ENCODE measurements at places on chromosomes 1 and 21.

GRCh38 chr1:3456964-3457909, 2.8 kb downstream of the ARHGEF16 start:
- DNase-seq = no peak

- DNase-seq = no peak
These were observed 386.2 kb upstream of the ADGRL2 start for GRCh38 chr1:81414488-81415015.

GRCh38 chr1:30286241-30286987, 437.0 kb downstream of the MATN1 start:
- DNase-seq = no peak

DNA sequence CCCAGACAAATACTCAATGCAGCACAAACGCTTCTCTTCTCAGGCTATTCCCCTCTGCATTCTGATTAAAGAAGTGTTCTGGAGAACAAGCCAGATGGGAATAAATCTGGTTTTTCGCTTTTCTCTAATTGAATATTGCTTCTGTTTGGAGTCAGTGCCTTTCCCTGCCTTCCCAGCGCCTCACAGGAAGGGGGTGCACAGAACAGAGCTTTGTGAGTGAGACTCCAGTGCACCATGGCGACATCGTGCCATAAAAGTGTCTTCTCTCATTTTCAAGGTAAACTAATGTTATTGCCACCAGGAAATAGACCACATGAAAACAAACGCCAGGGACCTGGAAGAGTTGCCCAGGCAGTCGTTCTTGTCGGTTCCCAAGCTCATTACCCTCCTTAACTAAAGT, 43.6 kb upstream of the SLC45A1 start:
- no peak for DNase-seq

DNA sequence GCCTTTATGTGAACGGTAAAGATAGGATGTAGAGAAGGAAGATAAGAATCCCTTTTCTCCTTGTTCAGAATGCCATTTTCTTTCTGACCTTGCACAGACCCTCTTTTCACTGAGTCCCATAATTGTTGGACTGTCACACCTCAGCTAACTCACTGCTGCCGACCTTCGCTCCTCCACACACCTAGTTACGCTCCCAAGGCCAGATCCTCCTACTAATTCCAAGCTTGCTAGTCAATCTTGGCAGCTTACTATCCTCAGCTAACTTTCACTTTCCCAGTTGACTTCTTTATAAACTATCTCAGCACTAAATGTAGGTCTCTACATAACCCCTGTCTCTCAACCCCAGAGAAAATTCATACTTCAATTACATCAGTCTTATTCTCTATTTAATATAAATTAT, 471.8 kb upstream of the PRMT6 start:
- DNase-seq = no peak

- DNase-seq = peak; percentile 3
These were observed 43.7 kb upstream of the RNF11 start for GRCh38 chr1:51192213-51192843.

- no peak for DNase-seq
These were observed 361.5 kb downstream of the PTPRU start for GRCh38 chr1:29597861-29598260.

GRCh38 chr1:247542811-247543210, 6.1 kb upstream of the GCSAML start:
- DNase-seq = no peak

GRCh38 chr1:43539726-43540434, 9.2 kb downstream of the PTPRF start:
- DNase-seq = no peak

GRCh38 chr1:98821379-98821778, 159.9 kb downstream of the SNX7 start:
- DNase-seq = no peak

DNA sequence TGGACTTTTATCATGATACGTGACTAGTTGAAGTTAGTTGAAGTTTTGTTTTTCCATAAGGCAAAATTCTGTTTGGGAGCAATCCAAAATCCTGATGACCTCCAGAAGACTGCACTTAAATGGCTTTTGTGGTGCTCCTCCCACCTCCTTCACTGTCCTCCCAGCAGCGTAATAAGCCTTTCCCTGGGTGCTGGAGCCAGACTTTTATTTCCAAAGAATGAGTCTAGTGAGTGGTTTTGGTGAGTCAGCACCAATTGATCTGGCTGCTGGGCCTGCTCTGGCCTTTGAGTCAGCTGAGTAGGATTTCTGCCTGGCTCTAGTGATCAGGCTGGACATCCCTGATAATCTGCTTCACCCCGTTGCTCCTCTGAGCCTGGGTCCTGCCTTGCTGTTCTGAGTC, 21.7 kb upstream of the KCND3 start:
- no peak for DNase-seq

DNA sequence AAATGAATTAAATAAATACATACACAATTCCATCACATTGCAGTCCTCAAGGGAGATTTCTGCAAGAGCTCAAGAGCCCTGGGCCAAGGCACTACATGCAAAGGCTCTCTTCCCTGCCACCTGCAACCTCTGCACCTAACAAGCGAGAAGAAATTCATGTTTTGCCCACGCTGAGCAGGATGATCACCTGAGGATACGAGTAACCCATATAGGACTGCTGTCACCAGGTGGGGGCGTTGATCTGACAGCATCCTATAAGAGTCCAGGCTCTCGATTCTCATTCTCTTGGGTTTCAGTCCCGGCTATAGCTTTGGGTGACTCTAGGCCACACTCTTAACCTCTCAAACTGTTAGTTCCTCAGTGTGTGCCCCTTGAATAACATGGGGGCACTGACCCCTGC, 18.7 kb upstream of the SPOCD1 start:
- DNase-seq = no peak

GRCh38 chr1:45945426-45945825, 142.0 kb downstream of the MAST2 start:
- no peak for DNase-seq

- DNase-seq = no peak
These were observed 69.5 kb upstream of the DESI2 start for GRCh38 chr1:244583358-244583982.

DNA sequence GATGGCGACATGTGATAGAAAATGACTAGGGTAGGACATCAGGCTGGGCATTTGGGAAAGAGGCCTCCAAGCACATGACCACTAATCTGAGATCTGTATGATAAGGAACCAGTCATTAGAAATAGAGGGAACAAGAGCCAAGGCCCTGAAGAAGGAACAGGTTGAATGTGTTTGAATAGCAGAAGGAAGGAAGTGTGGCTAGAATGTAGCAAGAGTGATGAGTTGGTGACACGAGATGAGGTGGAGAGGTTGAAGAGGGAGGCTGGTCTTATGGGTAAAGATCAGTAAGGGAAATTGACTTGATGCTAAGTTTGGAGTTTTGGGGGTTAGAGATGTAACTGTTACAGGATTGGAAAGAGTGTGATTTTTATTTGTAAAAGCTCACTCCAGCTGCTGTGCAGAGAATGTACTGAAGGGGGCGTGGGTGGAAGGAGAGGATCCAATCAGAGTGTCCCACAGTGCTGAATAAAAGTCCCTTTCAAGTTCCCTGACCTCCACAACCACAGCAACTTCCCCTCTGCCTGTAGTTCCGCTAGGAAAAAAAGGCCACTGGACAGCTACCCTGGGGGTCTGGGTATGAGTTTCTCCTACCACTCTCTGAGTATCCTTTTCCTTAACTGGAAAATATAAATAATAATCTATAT, 295.0 kb downstream of the OMA1 start:
- DNase-seq = no peak

- no peak for DNase-seq
These were observed 30.3 kb upstream of the TRABD2B start for GRCh38 chr1:48027533-48027835.

- no peak for DNase-seq
These were observed 95.8 kb downstream of the ARHGEF10L start for GRCh38 chr1:17635276-17635675.

DNA sequence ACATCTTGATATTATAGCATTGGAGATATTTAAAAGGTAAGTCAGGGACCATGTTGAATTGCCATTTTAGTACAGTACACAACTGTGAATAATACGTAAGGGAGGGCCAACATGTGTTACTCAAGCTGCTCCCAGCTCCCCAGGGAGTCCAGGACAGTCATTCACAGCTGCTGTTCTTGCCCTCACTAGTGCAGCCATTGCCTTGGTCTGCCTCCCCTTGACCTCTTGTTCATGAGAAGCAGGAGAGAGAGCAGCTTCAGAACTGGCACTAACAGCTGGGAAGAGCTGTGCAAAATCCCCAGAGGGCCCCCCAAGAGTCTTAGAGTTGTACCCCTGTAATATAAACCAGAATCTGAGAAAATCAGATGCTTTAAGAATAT, 16.4 kb downstream of the TCEANC2 start:
- no peak for DNase-seq

DNA sequence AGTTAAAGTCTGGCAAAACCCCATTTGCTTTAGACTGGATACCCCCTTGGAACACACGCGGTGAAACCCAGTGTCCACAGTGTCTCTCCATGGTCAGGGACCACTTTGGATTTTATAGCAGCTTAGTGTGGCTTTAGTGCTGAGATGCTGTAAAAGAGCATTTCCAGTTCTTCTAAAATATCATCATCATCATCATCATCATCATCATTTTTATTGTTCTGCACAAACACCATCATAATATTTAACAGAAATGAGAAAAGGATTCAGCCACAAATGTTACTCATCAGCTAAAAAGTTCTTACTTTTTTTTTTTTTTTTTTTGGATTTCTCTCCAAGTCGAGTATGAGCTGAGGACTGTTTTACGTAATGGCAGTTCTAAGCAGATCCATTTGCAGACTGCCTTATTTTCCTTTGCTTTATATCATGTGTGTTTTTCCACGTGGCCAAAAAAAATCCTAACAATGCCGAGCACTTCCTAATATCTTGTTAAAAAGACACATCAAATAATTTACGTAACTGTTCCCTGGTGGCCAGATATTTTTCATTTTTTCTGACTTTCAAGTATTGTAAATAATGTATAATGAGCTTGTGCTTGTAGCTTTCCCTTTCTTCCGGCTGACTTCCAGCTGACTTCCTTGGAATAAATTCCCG, 62.8 kb downstream of the EVA1C start:
- no peak for DNase-seq

DNA sequence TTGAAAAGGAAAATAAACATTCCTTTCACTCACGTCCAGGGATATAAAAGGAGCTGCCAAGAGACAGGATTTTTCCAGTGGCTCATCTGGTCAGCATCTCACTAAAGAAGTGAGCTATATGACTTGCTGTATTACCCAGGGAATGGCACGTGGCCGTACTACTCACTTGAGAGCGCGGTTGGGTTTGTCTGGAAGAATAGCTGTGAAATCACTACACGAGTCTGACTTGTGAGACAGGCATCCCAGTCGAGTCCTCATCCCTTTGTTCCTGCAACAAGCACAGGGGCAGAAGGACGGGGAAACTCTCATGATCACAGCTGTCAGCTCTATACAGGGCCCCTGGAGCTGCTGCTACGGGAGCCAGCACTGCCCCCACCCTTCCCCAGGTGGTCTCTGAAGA, 17.7 kb downstream of the RGS8 start:
- no peak for DNase-seq

- no peak for DNase-seq
These were observed 6.7 kb downstream of the PIK3CD start for GRCh38 chr1:9658199-9658598.

DNA sequence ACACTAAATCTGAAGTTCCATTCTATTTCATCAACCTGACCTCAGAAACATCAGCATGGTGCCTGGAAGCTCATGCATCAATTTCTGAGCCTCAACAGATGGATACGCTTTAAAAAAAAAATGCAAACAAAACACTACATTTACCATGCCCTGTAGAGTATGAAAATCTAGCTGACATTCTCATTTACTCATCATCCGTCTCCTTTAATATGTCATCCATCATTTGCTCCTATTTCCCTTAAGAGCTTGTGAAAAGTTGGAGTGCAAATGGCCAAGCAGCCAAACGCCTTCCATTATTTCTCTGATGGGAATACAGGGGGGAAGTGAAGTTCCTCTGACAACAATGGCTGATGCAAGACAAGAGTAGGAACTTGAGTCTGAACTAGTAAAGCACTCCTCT, 295.0 kb downstream of the TGFB2 start:
- DNase-seq = no peak

DNA sequence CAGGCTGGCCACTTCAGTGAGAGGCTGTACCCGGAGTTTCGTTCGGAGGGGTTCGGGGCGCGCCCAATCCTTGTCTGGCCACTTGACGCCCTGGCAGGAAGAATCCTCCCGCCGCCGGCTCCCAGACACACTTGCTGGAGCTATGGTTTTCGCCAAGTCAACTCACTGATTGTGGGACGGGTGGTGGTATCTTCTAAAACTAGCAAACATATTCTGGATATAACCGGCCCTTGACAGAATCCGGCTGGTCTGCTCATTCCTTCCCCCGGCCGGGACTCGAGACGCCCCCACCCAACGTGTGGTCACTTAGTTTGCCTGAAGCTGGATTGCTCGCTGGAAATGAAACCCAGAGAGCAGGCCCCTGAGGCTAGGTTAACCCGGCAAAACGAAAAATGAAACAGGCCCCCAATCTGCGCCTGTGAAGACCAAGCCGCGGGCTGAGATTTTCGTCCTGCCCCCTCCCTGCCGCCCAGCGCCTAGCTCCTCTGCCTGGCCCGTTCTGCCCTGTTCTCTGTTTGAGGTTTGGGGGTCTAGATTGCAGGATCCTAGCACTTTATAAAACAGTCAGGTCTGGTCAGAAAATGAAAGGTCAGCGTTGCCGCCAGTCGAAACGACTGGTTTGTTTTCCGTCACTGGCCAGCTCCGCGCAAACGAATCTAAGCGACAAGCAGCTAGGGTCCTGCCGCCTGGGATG, 4.6 kb downstream of the GFI1 start:
- DNase-seq = no peak

DNA sequence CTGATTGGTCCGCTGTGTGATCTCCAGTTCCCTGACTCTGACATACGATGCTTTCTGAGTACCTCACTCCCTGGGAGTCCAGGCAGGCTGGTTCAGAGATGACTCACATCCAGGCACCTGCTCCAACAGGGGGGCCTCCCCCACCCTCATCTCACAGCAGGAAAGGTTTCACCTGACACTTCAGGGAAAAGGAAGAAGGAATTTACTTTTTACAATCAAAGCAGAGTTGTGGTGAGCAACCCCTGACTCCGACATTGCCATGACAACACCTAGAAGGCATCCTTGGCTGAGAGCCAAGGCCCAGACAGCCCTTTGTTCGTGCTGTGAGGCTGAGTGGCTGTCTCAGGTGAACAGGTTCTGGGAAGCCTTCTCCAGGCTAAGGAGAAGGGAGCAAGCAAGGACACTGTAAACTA, 164.6 kb upstream of the GJB5 start:
- DNase-seq = no peak

DNA sequence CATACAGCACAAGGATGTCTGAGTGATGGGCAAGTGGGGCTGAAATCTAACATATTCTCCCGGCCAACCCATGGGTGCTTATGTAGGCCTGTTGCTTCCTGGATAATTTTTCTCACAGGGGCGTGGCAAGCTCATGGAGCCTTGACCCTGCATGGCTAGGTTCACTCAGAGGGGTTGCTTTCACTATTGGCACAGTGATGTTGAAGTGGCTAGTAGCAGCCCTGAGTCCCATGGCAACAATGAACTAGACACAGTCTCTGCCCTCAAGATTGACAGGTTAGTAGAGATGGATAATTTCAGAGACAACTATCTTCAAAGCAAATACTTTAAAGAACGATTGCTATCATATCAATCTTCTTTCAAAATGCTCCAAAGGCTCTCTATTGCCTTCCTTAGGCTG, 6.5 kb upstream of the MAB21L3 start:
- no peak for DNase-seq

Data from activated CD4-positive, CD25-positive, alpha-beta regulatory T cell (primary cell).